Muscle of arm (tissue), 14 donors: ENCODE measurements at places on chromosomes 1 and 21.

DNA sequence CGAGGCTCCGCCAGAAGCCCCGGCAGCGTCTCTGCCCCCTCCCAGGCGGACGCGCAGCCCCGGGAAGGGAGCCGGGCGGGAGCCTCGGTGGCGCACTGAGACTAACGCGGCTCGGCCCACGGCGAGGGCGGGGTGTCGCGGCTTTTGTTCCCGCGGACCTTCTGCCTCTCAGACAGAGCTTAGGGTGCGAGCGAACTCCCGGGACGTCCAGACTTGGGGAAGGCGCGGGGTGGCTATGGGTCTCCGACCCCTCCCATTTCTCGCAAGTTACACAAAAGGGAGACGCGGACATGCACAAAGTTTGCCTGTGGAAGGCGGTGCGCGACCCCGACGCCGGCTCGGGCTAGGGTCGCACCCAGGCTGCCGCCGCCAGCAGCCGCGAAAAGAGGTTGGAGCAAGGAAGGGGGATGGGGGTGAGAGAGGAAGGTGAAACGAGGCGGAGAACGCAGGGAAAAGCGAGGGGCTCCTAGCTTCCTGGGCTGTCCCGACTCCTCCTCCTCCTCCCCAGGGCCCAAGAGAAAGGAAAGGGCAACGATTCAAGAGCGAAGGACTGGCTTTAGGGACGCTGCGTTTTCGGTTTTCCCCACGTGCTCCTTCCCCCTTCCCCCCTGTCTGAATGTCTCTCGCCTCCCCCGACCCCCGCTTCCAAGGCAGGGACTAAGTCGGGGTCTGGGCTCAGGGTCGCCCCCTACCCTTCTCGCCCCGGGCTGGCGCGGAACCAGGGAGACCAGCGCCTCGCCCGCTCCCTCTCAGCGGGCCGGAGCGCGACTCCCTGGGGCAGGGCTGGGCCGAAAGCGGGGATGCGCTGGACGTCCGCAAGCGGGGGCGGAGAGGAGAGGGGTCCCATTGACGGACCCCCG lies 729 bp downstream of the APP start:
- peak; percentile 81 for DNase-seq

GRCh38 chr1:6874298-6874697 lies 89.0 kb downstream of the CAMTA1 start:
- DNase-seq: no peak

DNA sequence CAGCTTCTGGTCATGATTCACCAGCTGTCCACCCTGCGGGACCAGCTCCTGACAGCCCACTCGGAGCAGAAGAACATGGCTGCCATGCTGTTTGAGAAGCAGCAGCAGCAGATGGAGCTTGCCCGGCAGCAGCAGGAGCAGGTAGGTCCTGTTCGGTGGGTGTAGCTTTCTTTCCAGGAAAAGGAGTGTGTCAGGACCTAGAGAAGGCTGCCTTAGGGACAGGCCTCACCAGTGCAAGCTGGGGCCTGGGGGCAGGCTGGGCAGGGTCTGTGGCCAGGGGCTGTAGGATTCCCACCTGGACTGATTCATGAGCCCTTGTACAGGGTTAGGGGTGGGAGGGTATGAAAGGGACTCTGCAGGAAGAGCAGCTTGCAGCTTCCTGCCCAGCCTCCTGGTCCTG lies 35.3 kb downstream of the ETNK2 start:
- DNase-seq: no peak

- no peak for DNase-seq
Measured at GRCh38 chr1:54342288-54342687, 63.9 kb downstream of the SSBP3 start.

- DNase-seq: peak; percentile 30
Measured at GRCh38 chr1:185483664-185484450, 166.8 kb upstream of the IVNS1ABP start.

DNA sequence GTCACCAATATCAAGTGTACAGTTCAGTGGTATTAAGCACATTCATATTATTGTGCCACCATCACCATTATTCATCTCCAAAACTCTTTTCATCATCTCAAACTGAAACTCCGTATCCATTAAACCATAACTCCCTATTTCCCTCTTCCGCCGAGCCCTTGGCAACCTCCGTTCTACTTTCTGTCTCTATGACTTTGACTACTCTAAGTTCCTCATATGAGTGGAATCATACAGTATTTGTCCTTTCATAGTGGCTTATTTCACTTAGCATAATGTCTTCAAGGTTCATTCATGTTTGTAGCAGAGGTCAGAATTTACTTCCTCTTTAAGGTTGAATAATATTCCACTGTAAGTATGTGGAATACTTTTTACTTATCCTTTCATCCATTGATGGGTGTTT lies 21.7 kb downstream of the SELP start:
- no peak for DNase-seq

DNA sequence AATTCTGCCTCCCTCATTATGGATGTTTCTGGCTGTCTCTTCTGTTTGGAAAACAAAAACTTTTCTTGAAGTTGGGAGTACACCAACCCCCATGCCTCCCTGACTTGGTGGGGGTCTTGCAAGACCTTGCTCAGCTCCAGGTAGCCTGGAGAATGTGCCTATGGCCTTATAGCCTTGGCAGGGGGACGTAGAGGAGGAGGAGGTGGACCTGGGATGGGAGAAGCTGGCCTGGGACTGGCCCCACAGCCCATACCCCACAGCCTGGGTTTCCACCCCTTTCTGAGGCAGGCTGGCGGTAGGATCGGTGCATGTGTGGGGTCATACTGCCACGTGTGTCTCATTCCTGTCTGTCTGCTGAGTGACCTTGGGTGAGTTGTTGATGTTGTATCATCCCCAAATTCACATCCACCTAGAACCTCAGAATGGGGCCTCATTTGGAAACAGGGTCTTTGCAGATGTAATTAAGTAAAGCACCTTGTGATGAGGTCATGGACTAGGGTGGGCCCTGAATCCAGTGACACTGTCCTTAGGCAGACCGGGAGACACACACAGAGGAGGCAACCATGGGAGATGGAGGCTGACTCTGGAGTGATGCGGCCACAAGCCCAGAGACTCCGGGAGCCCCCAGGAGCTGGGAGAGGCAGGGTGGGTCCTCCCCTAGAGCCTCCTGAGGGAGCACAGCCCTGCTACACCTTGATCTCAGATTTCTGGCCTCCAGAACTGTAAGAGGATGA lies 18.5 kb downstream of the OBSCN start:
- DNase-seq: no peak

DNA sequence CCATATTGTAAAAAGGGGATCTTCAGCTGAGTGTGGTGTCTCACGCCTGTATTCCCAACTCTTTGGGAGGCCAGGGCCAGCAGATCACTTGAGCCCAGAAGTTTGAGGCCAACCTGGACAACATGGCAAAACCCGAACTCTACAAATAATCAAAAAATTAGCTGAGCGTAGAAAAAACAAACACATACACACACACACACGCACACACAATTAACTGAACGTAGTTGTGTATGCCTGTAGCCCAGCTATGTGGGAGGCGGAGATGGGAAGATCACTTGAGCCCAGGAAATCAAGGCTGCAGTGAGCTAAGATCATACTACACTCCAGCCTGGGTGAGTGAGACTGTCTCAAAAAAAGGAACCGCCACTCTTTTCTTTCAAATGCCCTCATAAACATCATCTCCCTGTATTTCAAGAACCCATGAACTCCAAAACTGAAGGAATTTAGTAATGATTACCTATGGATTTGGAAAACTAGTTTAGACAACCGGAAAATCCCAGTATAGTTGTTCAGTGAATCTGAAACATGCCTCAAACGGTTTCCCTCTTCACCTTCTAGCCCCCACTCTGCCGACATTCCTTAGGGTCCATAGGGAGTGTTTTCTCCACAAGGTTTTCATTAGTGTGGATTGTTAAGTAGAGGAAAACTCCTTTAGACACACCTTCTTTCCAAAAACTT lies 4.5 kb downstream of the TXNIP start:
- DNase-seq: no peak

DNA sequence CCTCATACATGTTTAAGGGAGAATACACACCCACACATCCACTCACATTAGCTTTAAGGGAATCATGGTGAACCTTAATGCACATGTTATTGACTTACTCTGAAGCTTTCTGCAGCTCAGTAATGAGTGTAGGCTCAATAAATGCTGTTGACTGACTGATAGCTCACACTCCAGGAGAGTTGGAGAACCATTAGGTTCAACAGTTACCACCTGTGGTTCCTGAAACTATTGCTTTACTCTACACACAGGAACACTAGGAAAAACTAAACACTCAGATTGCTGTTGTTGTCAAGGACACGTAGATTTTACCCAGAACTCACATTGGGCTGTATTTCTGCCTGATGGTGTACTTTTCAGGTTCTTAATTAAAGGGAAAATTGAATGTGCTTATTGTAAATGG lies 37.3 kb downstream of the ZC3H11B start:
- no peak for DNase-seq

DNA sequence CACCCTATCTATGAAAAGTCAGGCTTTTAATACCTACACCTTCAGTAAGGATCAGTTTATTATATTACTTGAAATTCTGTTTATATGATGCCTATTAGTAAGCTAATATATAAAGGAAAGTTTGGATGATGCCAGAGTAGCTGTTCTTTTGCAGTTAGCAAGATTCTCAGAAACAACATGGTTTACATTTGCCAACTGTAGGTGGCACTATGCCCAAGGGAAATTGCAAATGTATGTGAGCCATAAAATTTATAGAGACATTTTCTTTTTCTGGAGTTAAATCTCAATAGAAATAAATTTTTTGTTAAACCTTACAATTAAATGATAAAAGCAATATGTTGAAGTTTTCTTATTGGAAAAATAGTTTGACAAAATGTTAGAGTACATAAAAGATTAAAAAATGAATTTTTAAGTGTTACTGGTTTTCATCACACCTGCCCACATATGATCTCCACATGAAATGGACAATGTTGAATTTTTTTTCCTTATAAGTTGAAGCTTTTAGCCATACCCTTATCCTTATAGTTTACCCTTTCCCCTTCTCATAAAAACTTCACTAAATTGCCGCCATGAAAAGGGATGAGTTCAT lies 32.1 kb upstream of the EPHX4 start:
- DNase-seq: peak; percentile 18

DNA sequence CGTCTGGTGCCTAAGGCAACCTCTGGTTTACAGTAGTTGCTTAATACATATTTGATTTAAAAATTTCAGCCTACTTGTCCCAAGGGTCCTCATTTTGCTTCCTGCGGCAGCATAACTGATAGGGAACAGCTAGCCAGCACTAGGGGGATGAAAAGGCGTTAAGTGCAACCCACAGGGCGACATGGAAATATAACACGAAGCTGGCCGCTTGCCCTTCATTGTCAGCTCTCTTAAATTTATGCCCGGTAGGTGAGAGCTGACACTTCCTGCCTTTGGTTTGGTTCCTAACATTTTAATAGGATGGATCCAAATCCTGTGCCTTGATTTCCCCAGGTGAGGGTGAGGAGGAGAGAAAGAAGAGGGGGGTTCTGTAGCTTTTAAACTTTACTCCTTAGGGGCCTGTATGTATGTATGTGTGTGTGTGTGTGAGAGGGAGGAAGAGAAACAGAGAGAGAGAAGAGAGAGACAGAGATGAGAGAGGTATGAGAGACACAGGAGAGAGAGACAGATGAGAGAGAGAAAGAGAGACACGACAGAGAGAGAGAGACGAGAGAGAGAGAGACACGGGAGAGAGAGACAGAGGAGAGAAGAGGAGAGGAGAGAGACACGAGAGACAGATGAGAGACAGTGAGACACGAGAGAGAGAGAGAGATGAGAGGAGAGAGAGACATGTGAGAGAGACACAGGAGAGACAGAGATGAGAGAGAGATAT lies 938 bp upstream of the ACTN2 start:
- DNase-seq: no peak

- no peak for DNase-seq
Measured at GRCh38 chr1:221099747-221100595, 220.7 kb downstream of the HLX start.

DNA sequence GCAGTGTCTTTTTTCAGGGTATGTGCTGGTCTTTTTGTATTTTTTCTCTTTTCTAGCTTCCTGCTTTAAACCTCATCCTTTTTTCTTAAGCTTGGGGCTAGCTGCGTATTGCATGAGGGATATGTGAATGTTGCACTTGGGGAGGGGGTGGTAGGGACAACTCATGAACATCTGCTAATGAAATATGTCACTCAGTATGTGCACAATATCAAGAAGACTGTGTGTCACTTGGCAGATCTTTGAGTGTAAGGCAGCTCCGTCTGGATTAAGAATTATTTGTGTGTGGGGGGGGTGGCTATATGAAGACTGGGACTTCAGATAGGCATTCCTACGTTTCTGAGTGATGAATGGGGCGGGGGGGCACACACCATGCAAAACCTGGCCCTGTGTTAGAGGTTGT lies 170.4 kb upstream of the CACNA1E start:
- no peak for DNase-seq
